ENCODE measurements at places on chromosomes 5 and 9.

DNA sequence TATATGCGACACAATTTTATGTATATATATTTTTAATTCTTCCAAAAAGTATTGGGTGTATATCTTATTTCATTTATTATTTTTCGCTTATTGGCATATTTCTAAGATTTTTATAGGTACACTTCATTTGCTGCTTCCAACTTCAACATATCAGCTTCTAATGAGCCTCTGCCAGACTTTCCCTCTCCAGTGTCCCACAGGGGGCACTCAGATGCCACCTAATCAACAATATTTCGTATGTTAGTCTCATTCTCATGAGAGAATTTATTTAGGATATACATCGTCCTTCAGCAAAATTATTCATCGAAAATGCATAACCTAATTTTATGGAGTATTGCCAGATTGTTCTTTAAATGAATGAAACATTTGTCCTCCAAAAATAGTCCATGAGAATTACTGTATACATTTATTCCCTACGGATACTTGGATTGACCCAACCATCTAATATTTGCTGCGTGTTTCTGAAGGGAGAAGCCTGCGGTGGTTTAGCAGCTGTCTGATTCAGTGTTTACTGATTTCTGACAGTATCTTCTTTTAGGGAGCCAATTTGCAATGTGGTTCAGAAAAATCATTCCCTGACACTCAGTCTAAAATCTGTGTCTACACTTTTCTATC is 100.6 kb upstream of the SELENOP start:
- peak; percentile 59 for DNase-seq

DNA sequence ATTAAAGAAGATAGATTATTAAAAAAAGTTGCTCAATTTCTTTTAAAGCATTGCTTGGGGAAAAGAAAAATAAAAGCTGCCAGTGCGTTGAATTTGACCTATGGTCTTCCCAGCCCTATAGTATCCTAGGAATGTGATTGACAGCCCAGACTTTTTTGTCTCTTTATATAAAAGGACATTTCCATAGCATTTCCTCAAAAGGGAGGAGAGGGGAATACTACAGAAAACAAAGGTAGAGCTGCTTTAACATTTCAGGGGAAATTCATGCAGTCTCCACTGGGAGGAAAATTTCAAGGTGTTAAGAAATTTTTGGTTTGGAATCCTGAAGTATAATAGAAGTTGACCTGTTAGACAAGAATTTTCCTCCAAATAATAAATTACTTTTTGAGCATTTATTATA is 17.9 kb upstream of the GPR151 start:
- DNase-seq = no peak

DNA sequence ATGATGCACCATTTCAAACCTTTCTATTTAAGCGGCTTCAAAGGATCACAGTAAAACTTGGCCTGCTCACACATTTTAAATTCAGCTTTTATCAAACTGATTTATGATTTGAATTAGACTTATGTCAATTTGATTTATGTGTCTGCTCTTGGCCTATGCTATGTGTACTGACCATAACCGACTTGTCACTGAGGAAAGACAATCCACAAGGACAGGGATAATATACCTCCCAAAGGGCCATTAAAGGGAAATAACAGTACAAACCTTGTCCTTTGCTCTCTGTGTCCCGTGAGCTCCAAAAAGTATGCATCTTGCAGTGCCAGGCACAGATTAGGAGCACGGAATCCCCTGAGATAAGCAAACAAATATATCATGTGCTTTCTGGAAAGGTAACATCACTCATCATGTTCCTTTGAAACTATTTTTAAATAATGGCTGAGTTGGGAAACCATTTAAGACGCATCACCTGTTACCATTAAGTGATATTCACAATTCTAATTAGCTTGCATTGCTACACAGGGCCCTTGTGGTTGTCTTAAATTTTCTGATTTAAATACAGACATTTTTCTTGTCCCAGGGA is 31.9 kb upstream of the FTMT start:
- no peak for DNase-seq

GRCh38 chr5:154372661-154373060 is 73.1 kb upstream of the SAP30L start:
- DNase-seq = no peak

GRCh38 chr9:131799177-131799823 is 59.4 kb upstream of the RAPGEF1 start:
- DNase-seq = peak; percentile 39

GRCh38 chr5:158877124-158877581 is 222.6 kb downstream of the EBF1 start:
- DNase-seq = no peak

GRCh38 chr9:124551472-124552272 is 44.5 kb upstream of the NR5A1 start:
- DNase-seq = peak; percentile 84

GRCh38 chr5:123429221-123429954 is 6.2 kb upstream of the CEP120 start:
- no peak for DNase-seq

DNA sequence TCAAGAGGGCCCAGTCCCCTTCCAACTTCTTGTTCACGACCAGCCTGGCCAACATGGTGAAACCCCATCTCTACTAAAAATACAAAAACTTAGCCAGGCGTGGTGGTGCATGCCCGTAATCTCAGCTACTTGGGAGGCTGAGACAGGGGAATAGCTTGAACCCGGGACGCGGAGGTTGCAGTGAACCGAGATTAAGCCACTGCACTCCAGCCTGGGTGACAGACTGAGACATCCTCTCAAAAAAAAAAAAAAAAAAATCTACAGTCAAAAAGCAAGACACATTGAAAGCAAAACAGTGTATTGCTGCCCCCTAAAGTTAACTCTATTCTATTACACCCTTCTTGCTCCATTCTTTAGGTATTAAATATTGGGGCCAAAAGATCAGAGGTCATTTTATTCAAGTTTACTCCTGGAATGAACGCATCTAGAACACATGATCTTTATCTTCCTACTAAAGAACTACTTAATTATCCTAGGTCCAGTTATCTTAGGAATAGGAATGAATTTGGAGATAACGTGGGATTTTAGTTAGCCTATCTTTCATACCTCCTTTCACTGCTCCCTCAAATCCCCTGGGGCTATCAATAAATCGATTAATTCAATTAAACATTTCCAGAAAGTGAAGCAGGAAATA is 2.4 kb downstream of the ATG12 start:
- peak; percentile 84 for DNase-seq

DNA sequence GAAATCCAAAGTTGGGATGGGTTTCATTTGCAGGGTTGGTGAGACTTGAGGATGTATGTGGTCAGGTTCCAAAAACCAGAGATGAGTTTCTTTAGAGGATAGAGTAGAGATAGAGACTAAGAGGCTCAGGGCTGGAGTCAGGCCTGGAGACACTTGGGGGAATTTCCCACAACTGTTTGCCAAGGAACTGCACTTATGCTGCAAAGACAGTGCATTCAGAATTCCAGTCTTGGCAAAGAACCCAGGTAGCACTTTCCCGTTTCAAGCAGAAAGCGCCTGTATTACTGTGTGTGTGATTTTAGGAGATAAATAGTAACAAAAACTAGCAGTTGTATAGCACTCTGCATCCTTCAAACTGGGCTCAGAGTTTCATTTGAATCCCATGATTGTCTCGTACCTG is 55.4 kb downstream of the SNCAIP start:
- DNase-seq = no peak

DNA sequence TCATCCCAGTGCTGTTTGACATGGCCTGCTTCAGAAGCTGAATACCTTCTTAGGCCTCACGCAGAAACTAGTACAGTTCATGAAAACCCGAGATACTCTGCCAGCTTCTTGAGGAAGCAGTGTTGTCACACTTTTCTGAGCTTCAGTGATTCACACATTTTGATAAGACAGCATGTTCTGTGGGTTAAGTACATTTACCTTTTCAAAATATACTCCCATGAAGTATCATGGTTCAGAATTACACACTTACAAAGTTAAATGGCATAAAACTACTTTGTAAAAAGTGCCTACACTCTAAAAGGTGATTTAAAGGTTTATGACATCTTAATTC is 56.9 kb downstream of the VCAN start:
- no peak for DNase-seq

DNA sequence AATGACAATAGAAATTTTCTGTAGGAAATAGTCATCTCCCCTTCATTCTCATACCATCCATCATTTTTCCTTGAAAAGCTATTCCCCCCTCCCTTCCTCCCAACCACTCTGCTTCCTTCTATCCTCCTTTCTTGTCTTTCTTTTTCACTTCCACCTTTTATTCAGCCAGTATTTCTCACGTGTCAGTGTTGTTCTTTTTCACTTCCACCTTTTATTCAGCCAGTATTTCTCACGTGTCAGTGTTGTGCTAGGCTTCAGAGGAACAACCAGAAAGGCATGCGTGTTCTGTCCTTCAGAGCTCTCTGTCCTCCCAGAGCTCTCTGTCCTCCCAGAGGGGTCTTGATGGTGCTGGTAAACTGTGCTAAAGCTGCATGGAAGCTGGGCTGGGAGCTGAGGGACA is 419.6 kb downstream of the GADD45G start:
- no peak for DNase-seq

- no peak for DNase-seq
These were observed 161.9 kb downstream of the ARSB start for GRCh38 chr5:78823196-78823595.

GRCh38 chr5:180470966-180471582 is 23.1 kb upstream of the CNOT6 start:
- DNase-seq = peak; percentile 17

GRCh38 chr5:127652952-127653611 is 4.2 kb downstream of the CTXN3 start:
- no peak for DNase-seq

DNA sequence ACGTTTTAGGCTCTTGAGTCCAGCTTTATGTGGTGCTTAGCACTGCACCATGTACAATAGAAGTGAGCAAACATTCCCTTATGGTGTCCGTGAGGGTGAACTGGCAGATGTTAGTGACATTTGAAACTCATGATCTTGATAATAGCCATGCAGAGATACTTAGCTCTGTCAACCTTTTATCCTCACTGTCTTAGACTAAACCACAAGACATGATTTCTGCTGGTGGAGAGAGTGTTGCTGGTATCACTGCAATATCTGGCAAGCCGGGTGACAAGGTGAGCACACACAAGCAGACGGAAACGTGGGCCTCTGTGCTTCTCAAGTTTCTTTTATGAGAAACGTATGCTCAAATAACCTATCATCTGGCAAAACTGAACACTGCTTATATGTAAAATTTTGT is 68.4 kb downstream of the CAST start:
- DNase-seq = no peak

- DNase-seq = no peak
These were observed 174.9 kb upstream of the SPRY4 start for GRCh38 chr5:142499591-142500226.

GRCh38 chr5:57754616-57755015 is 272.0 kb upstream of the ACTBL2 start:
- no peak for DNase-seq

GRCh38 chr9:18390393-18390792 is 83.6 kb upstream of the ADAMTSL1 start:
- no peak for DNase-seq

- no peak for DNase-seq
These were observed 237.6 kb downstream of the NNT start for GRCh38 chr5:43840424-43841125.

DNA sequence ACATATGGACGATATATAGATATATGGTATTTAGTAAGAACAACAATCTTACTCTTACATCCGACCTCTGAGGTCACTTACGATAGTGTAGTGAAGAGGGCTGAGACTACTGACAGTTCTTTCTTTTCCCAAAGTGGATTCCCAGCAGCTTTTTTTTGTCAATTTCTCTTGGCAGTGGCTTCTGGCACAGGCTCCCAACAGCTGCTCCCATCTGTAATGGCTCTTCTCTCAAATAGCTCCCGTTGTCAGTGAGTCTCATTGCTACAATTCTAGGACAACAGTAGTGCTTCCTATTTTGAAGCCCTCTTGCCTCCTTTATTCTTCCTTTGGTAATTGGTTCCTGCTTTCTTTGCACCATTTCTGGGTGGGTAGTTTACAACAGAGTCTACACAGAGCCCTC is 68.4 kb downstream of the SLC25A46 start:
- no peak for DNase-seq

DNA sequence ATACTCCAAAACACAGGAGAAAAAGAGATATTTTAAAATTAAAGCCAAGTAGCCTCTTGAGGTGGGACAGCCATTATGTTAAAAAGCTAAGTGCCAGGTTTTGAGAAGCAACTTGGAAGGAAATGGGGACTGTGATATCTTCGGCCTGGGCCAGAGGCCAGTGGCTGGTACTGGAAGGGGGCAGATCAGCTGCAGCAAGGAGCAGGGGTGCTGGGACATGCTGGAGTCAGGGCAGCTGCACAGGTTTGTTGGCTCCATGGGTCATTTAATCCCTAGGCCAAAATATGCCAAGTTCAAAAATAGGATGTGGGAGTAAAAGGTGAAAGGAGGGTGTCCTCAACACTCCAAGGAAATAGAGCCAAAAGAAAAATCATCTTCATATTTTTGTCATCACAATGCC is 30.0 kb downstream of the ADRB2 start:
- DNase-seq = no peak

- DNase-seq = no peak
These were observed 8.1 kb downstream of the CCDC180 start for GRCh38 chr9:97315550-97315949.

DNA sequence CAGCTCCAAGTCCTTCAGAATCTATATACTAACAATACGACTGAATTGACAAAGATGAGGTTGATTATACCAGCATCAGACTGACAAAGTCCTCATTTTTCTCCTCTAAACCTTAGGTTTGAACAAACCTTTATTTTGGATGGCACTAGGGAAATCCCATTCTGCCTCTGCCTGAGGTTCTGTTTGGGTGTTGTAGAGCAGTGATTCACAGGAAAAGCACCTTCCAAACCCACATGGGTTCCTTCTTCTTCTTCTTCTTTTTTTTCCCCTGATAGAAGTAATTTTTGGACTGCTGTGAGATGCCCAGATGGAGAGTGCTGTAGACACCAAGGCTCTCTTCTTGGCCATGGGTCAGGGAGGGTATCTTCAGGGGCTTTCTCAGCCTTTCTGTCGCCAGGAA is 164.9 kb upstream of the PAPPA start:
- no peak for DNase-seq

DNA sequence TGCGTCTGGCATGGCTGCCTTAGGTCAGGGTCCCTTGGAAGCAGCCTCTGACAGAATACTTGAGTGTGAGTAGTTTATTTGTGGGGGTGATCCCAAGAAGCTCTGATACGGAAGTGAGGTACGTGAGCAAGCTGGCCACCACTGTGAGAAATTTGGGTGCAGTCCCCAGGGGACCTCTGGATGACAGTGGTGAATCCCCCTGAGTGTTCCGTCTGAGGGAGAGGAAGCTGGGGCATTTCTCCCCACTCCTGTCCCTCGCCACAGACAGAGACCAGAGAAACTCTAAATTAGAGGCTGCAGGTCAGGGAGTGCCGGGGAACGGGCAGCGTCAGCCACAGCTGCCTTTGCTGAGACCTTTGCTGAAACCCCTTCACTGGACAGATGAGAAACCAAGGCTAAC is 155.9 kb upstream of the COL5A1 start:
- no peak for DNase-seq

DNA sequence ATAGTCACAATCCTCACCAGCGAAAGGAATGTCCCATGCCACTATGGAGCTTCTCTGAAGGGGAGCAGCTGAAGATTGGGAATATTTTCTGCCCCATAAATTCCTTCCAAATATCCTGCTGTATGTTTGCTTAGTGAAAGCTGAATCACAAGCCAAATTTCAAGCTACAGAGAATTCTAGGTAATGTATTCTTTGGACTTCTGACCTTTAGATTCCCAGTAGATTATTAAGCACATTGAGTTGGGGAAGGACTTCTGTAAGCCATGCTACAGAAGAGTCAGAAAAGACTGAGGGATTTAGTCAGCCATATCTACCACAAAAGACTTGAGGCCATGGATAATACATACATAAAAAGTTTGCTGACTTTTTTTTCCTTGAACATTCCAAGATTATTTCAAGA is 1342.0 kb upstream of the NUDT12 start:
- DNase-seq = no peak

Measured in Kasumi-1 (cell line).